A375 (cell line): ENCODE measurements at places on chromosomes 7 and 10. TPM values are rescaled to one million over a fixed set of nuclear protein-coding genes. Genes with fewer than 3 reads are reported as not detected.

Gene HTRA1
- 22.7 and 26.2 TPM in 2 replicates for total RNA-seq

Gene CALCR
- total RNA-seq, result not detected in 2 replicates

Gene PTEN
- total RNA-seq, result 35.9 and 56.9 TPM in 2 replicates

Gene POMZP3
- total RNA-seq, result 12.9 and 13.1 TPM in 2 replicates

Gene NYAP1
- 0.08 and 0.42 TPM in 2 replicates for total RNA-seq

Gene ZNF487
- total RNA-seq, result 1.5 and 4.9 TPM in 2 replicates

Gene GCK
- total RNA-seq, result not detected in 2 replicates

Gene GHRHR
- not detected in 2 replicates for total RNA-seq

Gene LRCH4
- 10.8 and 12.8 TPM in 2 replicates for total RNA-seq

Gene NPC1L1
- total RNA-seq, result 0.03 and 0.11 TPM in 2 replicates

Gene EPC1
- 60.8 and 71.6 TPM in 2 replicates for total RNA-seq

Gene MICALL2
- total RNA-seq, result 18.1 and 20.7 TPM in 2 replicates

Gene CCAR1
- total RNA-seq, result 38.9 and 57.3 TPM in 2 replicates

Gene ITGA8
- total RNA-seq, result 0.03 TPM in 1 of 2 replicates, not detected in the other

Gene C10orf62
- 0.15 and 0.56 TPM in 2 replicates for total RNA-seq

Gene TYW1B
- 5.8 and 6.1 TPM in 2 replicates for total RNA-seq

Gene TIMM23
- 75.3 and 102 TPM in 2 replicates for total RNA-seq

Gene RAB11FIP2
- total RNA-seq, result 17.9 and 21.9 TPM in 2 replicates

Gene VSTM4
- not detected in 2 replicates for total RNA-seq

Gene SEPHS1
- total RNA-seq, result 35.2 and 39.7 TPM in 2 replicates

Gene KLLN
- total RNA-seq, result 0.29 and 0.49 TPM in 2 replicates

Gene CALHM1
- not detected in 2 replicates for total RNA-seq

Gene RPP30
- total RNA-seq, result 52.7 and 54.0 TPM in 2 replicates

Gene ZNF467
- total RNA-seq, result 0.34 and 0.45 TPM in 2 replicates

Gene WNT8B
- total RNA-seq, result 0.08 and 0.11 TPM in 2 replicates

Gene EMX2
- not detected in 2 replicates for total RNA-seq

Gene PHF14
- total RNA-seq, result 38.4 and 40.3 TPM in 2 replicates

Gene FAM25G
- total RNA-seq, result not detected in 2 replicates

Gene SBDS
- 84.1 and 91.0 TPM in 2 replicates for total RNA-seq

Gene IRF5
- total RNA-seq, result 1.4 and 2.6 TPM in 2 replicates

Gene FAM237B
- total RNA-seq, result not detected in 2 replicates

Gene HOXA9
- 1.2 and 1.3 TPM in 2 replicates for total RNA-seq

Gene LOXL4
- 393 and 394 TPM in 2 replicates for total RNA-seq

Gene KLF14
- 0.45 and 0.74 TPM in 2 replicates for total RNA-seq

Gene MEIG1
- total RNA-seq, result 0.66 and 0.72 TPM in 2 replicates

Gene GARIN1A
- 0.87 and 1.1 TPM in 2 replicates for total RNA-seq

Gene SDK1
- total RNA-seq, result 3.5 and 5.0 TPM in 2 replicates

Gene RGR
- 0.79 and 0.85 TPM in 2 replicates for total RNA-seq

Gene NPY
- 1.1 TPM in 1 of 2 replicates, not detected in the other for total RNA-seq

Gene PLCE1
- 4.4 and 6.3 TPM in 2 replicates for total RNA-seq

Gene SPDYE6
- total RNA-seq, result not detected in 2 replicates

Gene GPR22
- not detected in 2 replicates for total RNA-seq

Gene CPEB3
- 0.48 and 0.75 TPM in 2 replicates for total RNA-seq

Gene FZD8
- total RNA-seq, result 44.6 and 46.8 TPM in 2 replicates

Gene ELMO1
- 27.4 and 31.5 TPM in 2 replicates for total RNA-seq

Gene C10orf67
- not detected in 2 replicates for total RNA-seq

Gene PIK3AP1
- total RNA-seq, result 2.0 and 2.9 TPM in 2 replicates

Gene CREM
- 51.6 and 57.3 TPM in 2 replicates for total RNA-seq

Gene FZD1
- 12.8 and 14.3 TPM in 2 replicates for total RNA-seq

Gene HOXA4
- 2.9 and 4.0 TPM in 2 replicates for total RNA-seq

Gene FLNC
- 0.03 TPM in 1 of 2 replicates, not detected in the other for total RNA-seq
